ENCODE measurements at places on chromosomes 6 and 20. TPM values are rescaled to one million over a fixed set of nuclear protein-coding genes. Genes with fewer than 3 reads are reported as not detected.

Gene PRR18
- total RNA-seq = not detected

Gene DDAH2
- 19.0 TPM for total RNA-seq

Gene ZSCAN9
- total RNA-seq = 7.5 TPM

Gene RIPOR3
- total RNA-seq = 0.23 TPM

GRCh38 chr6:1621070-1621701, 11.5 kb downstream of the FOXC1 start:
- H3K36me3 ChIP-seq = no peaks in the 10 kb centered on the region
- peaks cover 13% of the 10 kb centered on the region for H3K4me1 ChIP-seq
- DNase-seq = no peak
- H3K27me3 ChIP-seq = peaks cover 61% of the 10 kb centered on the region
- H3K27ac ChIP-seq = no peak overlapping the region

GRCh38 chr6:166750108-166750793, 123.2 kb upstream of the RPS6KA2 start:
- H3K27me3 ChIP-seq = peaks cover 6% of the 10 kb centered on the region
- no peak for DNase-seq
- H3K4me1 ChIP-seq = peaks cover 11% of the 10 kb centered on the region

GRCh38 chr20:56788671-56789610, 159.8 kb downstream of the TFAP2C start:
- H3K4me3 ChIP-seq = no peak overlapping the region
- H3K27me3 ChIP-seq = no peaks in the 10 kb centered on the region
- no peak overlapping the region for H3K27ac ChIP-seq
- no peaks in the 10 kb centered on the region for H3K36me3 ChIP-seq

DNA sequence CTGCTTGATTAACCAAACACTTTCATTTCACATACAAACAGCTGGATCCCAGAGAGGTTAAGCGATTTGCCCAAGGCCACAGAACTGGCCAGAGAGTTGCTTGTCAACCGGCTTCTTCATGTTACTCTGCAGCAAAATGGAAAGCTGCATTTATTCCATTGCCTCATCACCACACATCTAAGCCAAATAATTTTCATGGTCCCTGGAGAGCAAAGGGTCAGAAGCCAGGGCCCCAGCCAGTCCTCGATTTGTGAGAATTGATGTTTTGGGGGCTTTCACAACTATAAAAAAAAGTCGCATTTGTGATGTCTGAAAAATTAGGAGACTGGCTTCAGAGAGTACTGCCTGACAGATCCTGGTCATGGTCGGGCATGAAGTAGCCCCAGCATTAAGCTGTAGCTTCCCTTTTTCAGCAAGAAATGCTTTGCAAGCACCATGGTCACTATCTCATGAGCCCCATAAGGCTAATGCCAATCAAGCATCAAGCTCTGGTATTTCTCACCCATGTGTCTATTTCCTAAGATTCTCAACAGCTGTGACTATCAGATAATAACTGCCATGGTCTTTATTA, 95.8 kb downstream of the BANF2 start:
- H3K36me3 ChIP-seq = no peaks in the 10 kb centered on the region
- H3K4me3 ChIP-seq = no peak overlapping the region
- no peak overlapping the region for H3K27ac ChIP-seq
- peaks cover 45% of the 10 kb centered on the region for H3K27me3 ChIP-seq

DNA sequence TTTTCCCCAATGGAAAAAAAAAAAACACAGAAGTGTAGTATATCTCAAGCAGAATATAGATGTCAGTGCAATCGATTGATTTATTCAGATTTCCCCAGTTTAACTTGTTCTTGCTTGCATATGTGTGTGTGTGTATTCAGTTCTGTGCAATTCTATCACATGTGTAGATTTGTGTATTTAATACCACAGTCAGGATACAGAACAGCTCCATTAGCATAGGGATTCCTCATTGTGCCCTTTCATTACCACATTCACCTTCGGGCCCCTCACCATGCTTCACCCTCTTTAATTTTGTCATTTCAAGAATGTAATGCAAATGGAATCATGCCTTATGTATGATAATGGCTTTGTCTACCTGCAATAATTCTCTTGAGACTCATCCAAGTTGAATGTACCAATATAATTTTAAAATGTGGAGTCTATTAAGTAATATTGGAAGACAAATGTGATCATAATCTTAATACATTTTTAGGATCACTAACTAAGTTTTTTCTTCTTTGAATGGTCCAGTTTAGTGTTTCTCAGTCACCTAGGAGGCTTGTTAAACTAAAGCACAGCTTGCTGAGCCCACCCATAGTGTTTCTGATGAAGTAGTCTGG, 187.9 kb downstream of the TENT5A start:
- H3K36me3 ChIP-seq = no peaks in the 10 kb centered on the region
- H3K4me1 ChIP-seq = no peaks in the 10 kb centered on the region
- no peak overlapping the region for H3K27ac ChIP-seq
- H3K4me3 ChIP-seq = no peak overlapping the region
- DNase-seq = no peak

DNA sequence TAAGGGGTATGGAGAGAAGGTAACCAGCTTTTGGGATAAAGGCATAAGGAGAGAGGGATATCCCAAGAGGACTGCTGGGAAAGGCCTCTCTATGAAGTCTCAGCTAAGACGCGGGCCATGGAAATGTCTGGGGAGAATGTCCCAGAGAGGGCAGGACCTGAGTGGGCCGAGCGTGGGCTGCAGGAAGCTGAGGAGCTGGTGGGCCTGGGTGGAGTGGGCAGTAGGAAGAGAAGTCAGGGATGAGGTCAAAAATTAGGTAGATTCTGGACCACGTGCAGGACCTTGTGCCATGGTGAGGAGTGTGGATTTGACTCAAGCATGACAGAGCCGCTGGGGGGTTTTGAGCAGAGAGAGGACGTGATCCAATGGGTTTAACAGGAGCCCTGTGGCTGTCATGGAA, 66.5 kb upstream of the SULF2 start:
- H3K4me3 ChIP-seq = no peak overlapping the region
- H3K4me1 ChIP-seq = no peaks in the 10 kb centered on the region
- no peak for DNase-seq
- H3K27ac ChIP-seq = no peak overlapping the region
- H3K36me3 ChIP-seq = no peaks in the 10 kb centered on the region

DNA sequence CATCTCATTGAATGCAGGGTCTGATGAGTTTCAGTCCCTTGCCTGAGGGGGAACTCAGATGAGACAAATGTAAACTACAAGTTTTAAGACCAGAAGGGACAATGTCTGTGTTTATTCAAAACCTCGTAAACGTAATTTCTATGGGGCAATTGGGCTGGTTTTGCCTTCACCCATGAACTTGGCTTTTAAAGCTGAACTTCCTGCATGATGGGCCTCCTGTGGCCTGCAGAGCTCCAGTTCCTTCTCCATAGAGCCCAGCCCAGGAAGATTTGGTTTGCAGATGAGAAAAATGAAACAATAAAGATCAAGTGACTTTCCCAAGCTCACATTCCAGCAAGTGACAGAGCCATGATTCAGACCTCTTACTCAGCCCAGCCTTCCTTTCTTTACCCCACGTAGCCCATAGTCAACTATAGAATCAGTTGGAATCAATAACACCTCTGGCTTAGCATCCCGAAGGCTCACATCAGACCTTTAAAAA, 612.3 kb downstream of the UTRN start:
- DNase-seq = no peak
- H3K4me3 ChIP-seq = no peak overlapping the region
- peaks cover 1% of the 10 kb centered on the region for H3K36me3 ChIP-seq
- H3K27ac ChIP-seq = no peak overlapping the region

- no peaks in the 10 kb centered on the region for H3K27me3 ChIP-seq
- H3K36me3 ChIP-seq = peaks cover 4% of the 10 kb centered on the region
- H3K4me1 ChIP-seq = peaks cover 30% of the 10 kb centered on the region
- H3K27ac ChIP-seq = no peak overlapping the region
- no peak overlapping the region for H3K4me3 ChIP-seq
- DNase-seq = no peak
Observed at GRCh38 chr20:48930035-48930434, 8.5 kb downstream of the ARFGEF2 start.

All from activated T-cell treated with anti-CD3 and anti-CD28 coated beads, Interleukin-2, amount 50 U/mL, for 72 hours (primary cell).